PC-9 (cell line): ENCODE measurements at places on chromosomes 2 and 18. TPM values are rescaled to one million over a fixed set of nuclear protein-coding genes. Genes with fewer than 3 reads are reported as not detected.

The KATNAL2 gene
- 9.0 and 9.4 TPM in 2 replicates for total RNA-seq

- H3K36me3 ChIP-seq: no peaks in the 10 kb centered on the region
- H3K4me1 ChIP-seq: peaks cover 14% of the 10 kb centered on the region; the same call in 1 of the 2 replicates
- H3K27me3 ChIP-seq: no peaks in the 10 kb centered on the region
- H3K27ac ChIP-seq: no peak overlapping the region
- no peak for DNase-seq
These were observed 89.7 kb upstream of the CXCR4 start for GRCh38 chr2:136207665-136208064.

The AFF3 gene
- total RNA-seq: not detected in 2 replicates

DNA sequence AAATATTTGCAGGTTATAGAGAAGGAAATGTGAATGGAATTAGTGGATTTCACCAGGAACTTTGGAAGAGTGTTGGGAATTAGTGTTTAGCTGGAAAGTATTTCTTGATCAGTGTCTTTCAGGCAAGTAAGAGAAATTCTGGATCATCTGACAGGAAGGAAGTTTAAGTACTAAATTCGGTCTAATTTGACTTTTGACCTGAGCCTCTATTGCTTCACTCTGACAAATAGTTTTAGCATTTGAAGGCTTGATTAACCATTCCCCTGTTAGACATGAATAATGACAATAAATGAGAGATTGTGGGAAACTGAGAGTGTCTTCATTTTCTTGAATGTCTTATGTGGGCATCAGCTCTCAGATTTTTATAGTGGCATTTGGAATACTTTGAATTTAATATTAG, 16.0 kb downstream of the CCNT2 start:
- no peaks in the 10 kb centered on the region for H3K27me3 ChIP-seq
- peaks cover 27% of the 10 kb centered on the region for H3K36me3 ChIP-seq

DNA sequence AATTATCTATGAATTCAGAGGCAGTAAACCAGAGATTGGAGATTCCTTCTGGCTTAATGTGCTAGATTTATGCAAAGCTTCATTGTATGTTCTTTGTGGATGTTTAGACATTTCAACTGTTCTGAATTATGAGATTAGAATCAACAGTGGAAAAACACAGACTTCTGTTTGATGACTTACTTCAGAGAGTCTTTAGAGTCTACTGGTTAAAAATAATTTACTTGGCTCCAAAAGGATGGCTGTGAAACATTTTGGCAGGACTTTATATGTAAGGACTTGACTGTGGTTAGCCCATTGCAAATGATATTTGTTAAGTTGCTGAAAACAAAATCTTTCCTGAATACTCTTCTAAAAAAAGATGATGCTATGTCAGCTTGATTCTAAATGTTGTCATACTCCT, 25.5 kb upstream of the LRRC30 start:
- no peak overlapping the region for H3K27ac ChIP-seq
- DNase-seq: no peak
- H3K4me3 ChIP-seq: no peak overlapping the region

GRCh38 chr2:29206941-29207340, 91.7 kb downstream of the CLIP4 start:
- no peaks in the 10 kb centered on the region for H3K4me1 ChIP-seq
- H3K27me3 ChIP-seq: no peaks in the 10 kb centered on the region
- H3K4me3 ChIP-seq: no peak overlapping the region

DNA sequence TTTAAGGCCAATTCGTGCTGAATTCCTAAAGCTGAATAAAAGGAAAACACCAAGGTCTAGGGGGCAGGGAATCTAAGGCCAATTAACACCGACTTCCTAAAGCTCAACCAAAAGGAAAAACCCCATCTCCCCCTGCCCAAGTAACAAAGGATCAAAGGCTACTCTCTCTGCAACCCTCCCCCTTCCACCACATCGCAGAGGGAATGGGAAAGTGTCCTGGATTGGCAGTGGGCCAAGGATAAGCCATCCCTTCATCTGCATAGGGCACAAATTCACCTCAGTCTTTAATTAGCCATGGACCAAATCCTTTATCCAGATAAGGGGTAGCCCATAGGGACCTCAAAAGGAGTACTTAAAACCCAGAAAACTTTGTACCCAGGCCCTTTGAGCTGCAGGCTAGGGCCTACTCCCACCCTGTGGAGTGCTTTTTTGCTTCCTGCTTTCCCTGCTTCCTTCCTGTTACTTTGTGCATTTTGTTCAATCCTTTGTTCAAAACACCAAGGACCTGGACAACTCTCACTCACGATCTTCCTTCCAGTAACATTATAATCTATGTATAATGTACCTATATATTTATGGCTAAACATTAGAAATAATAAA, 2119.8 kb upstream of the CELF4 start:
- no peaks in the 10 kb centered on the region for H3K27me3 ChIP-seq
- no peaks in the 10 kb centered on the region for H3K36me3 ChIP-seq
- no peaks in the 10 kb centered on the region for H3K4me1 ChIP-seq
- no peak overlapping the region for H3K27ac ChIP-seq

The HS1BP3 gene
- 16.2 and 18.0 TPM in 2 replicates for total RNA-seq

DNA sequence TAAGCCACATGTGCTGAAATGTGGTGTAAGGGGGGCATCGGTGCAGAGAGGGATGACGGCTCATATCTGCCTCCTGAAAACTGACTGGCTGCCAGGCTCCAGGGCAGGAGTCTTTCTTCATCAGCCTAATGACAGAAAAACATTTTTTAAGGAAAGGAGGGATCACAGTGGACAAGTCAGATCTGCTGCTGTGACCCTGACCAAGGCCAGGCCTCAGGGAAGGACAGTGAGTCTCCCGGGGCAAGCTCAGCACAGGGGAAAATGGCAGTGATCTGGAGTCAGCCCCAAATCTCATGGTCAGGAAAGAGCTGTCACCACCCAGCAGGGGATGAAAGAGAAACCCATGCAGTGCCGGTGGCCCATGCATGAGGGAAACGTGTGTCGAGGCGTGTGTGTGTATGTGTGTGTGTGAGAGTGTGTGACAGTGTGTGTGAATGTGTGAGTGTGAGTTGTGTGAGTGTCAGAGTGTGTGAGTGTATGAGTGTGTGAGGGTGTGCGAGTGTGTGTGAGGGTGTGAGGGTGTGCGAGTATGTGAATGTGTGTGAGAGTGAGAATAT, 134.5 kb downstream of the INHBB start:
- H3K4me3 ChIP-seq: no peak overlapping the region
- no peak overlapping the region for H3K27ac ChIP-seq

DNA sequence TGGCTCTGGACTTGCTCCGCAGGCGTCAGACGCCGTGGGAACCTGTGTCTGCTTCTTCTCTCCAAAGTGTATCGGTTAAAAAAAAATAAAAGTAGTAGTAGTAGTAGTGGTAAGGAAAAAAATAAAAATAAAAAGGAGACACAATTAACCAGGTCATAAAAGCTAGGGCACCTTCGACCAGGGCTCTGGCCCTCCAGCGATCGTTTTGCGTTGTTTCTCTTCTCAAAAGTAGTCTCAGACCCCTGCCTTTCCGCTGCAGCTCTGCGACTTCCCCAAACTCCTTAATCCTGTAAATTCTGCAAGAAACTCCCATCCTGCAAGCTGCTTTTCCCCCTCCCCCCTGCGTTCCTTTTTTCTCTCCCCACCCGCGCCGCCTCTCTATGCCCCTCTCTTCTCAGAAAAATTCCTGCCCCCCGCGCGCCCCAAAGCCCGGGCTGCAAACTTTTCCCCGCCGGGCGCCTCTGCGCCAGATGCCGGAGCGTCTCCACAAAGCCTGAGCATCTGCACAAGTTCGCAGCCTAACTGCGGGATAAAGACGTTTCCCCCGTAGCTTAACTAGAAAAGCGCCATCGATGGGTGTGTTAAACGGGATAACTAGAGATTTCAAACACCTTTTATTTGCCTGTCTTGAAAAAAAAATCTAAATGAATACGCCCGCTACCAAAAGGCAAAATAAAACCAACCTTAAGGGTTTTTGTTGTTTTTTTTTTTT, 1.8 kb upstream of the SALL3 start:
- H3K36me3 ChIP-seq: no peaks in the 10 kb centered on the region
- H3K27ac ChIP-seq: no peak overlapping the region
- no peaks in the 10 kb centered on the region for H3K4me1 ChIP-seq
- peaks cover 24% of the 10 kb centered on the region for H3K27me3 ChIP-seq
- no peak overlapping the region for H3K4me3 ChIP-seq
- no peak for DNase-seq

The RNF152 gene
- total RNA-seq: 0.20 TPM in 1 of 2 replicates, not detected in the other

The MATN3 gene
- 1.0 and 1.9 TPM in 2 replicates for total RNA-seq

The TPO gene
- not detected in 2 replicates for total RNA-seq
